ENCODE measurements at places on chromosomes 2 and 18.

DNA sequence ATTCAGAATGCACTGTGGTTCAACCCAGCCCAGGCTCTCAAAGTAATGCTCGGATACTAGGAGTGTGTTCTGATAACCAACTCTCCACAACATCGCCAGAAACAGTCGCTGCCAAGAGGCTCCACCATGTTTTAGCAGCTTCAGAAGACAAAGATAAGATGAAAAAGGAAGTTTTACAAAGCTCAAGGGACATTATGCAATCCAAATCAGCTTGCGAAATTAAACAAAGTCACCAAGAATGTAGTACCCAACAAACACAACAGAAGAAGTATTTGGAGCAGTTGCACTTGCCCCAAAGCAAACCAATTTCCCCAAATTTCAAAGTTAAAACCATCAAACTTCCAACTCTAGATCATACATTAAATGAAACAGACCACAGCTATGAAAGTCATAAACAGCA lies 360.9 kb downstream of the XIRP2 start:
- no peak for DNase-seq

GRCh38 chr2:220478305-220479058 lies 851.1 kb downstream of the SLC4A3 start:
- DNase-seq = no peak

- DNase-seq = no peak
Measured at GRCh38 chr2:16406496-16407289, 258.9 kb downstream of the CYRIA start.

- no peak for DNase-seq
Measured at GRCh38 chr18:24741321-24741720, 280.9 kb downstream of the HRH4 start.

GRCh38 chr18:23143016-23143814 lies 7.9 kb downstream of the CABLES1 start:
- no peak for DNase-seq

- no peak for DNase-seq
Measured at GRCh38 chr18:7946734-7947377, 379.7 kb downstream of the PTPRM start.

- peak; percentile 30 for DNase-seq
Measured at GRCh38 chr2:112626604-112627059, 19.1 kb upstream of the SLC20A1 start.

DNA sequence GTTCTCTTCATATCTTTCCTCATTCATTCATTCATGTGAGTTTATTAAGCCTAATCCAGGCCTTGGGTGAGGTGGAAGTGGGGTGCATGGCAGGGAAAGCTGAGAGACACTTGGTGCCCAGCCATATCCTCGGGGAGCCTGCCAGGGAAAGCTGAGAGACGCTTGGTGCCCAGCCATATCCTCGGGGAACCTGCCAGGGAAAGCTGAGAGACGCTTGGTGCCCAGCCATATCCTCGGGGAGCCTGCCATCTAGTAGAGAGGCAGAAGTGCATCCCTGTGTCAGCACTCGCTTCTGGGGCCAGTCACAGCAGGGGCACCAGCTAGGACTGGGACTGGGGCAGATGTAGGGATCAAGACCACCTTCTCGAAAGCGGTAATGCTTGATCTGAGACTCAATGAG lies 39.4 kb downstream of the DDX18 start:
- DNase-seq = no peak

GRCh38 chr18:46289931-46290330 lies 185.7 kb downstream of the HAUS1 start:
- no peak for DNase-seq

- no peak for DNase-seq
Measured at GRCh38 chr2:38178556-38179419, 102.8 kb upstream of the CYP1B1 start.

DNA sequence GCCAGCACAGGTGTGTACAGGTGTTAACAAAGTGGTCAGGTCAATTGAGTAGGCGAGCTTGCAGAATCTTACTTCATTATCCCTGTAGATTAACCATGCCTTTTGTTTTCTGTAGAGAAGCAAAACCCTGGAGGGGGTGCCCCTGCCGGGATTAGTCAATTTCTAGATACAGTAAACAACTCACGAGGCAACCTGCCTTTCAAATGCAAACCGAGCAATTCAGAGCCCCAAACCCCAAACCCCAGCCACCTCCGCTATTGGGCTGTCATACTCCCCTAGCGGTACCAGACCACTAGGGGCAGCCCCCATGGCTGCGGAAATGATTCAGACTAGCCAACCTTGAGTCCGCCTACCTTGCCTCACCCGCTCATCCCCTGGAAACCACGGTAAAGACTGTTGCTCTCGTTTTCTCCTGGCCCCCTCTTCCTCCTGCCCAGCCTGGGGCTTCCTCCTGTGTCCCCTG lies 61.4 kb upstream of the KIF5C start:
- peak; percentile 59 for DNase-seq

- no peak for DNase-seq
Measured at GRCh38 chr18:10604182-10604581, 78.4 kb downstream of the NAPG start.

DNA sequence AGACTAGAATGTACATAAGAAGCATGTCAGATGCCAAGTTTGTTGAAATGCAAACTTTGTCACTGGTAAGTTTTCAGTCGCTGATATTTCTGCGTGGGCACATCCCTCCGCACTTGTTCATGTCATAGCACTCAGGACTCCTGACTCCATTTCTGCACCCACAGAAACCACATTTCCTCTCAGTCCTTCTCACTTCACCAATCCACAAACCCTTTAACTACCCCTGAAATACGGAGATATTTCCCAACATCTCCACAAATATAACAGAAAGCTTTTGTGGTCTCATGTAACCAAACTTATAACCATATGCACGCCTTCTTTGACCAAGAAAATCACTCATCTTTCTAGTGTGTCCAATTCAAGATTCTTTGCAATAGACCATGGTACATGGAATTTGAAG lies 276.9 kb upstream of the ERBB4 start:
- no peak for DNase-seq

- no peak for DNase-seq
Measured at GRCh38 chr2:88006912-88007439, 9.4 kb downstream of the RNU2-63P start.
